ENCODE measurements at places on chromosomes 16 and 17. TPM values are rescaled to one million over a fixed set of nuclear protein-coding genes. Genes with fewer than 3 reads are reported as not detected.

Gene ABCA8
- 7.6 TPM for total RNA-seq

Gene KRT40
- not detected for total RNA-seq

Gene C16orf95
- 5.6 TPM for total RNA-seq

Gene ZNF689
- total RNA-seq = 4.4 TPM

Gene CRHR1
- total RNA-seq = not detected

Gene GAST
- total RNA-seq = not detected

Gene ROGDI
- 14.6 TPM for total RNA-seq

Gene DNAI2
- total RNA-seq = not detected

Gene ABCA10
- 0.44 TPM for total RNA-seq

Gene KRTAP4-7
- not detected for total RNA-seq

Gene MGAT5B
- 0.25 TPM for total RNA-seq

Gene KRTAP4-12
- total RNA-seq = not detected

Gene SLC2A4
- under 0.01 TPM for total RNA-seq

Gene TRPV2
- total RNA-seq = 62.5 TPM

Gene ACE
- 4.6 TPM for total RNA-seq

Data from uterine smooth muscle cell (primary cell).